ENCODE measurements at places on chromosomes 12 and 14.

- no peak for DNase-seq
Observed at GRCh38 chr12:65526311-65526710, 247.8 kb downstream of the MSRB3 start.

GRCh38 chr14:67977434-67978034 lies 158.0 kb downstream of the RAD51B start:
- no peak for DNase-seq

DNA sequence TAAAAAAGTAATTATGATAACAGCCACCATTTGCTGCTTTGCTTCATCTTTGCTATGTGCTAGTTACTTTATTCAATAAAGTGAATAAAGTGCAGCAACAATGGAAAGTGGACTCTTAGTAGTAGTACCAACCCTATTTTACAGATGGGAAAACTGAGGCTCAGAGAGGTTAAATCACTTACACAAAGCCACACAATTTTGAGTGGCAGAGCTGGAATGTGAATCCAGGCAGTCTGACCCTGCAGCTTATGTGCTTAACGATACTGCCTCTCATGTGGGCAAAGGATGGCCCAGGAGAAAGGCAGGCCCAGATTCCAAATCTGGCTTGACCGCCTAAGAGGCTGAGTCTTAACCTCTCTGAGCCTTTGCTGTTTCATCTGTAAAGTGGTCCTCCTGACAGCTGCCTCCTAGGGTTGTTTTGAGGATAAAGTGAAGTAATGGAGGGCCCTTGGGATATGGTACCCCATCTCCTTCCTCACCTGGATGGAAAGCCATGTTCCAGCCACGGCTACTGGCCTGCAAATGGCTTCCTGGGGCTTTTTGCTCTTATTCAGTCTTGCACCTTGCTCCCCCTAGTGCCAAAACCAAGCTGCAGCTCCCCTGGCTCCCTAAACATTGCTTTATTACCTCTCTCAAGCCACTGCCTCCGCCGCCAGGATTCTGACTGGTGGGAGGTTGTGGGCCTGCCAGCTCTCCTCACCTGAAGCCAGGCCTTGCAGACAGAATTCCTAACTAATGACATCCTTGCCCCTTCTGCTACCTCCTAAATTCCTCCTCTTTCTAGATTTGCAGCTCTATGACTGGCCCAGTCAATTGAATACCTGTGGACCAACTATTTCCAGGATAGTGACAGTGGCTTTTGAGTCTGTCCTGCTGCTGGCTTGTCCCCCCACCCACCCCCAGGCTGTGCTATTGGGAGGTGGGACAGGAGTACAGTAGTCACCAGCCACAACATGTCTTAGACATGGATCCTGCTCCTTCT lies 283.3 kb upstream of the PWP1 start:
- DNase-seq: peak; percentile 83

- DNase-seq: peak; percentile 62
Observed at GRCh38 chr12:96220902-96221301, 26.7 kb downstream of the ELK3 start.

GRCh38 chr12:124694846-124695497 lies 127.6 kb upstream of the NCOR2 start:
- peak; percentile 90 for DNase-seq

- DNase-seq: peak; percentile 47
Observed at GRCh38 chr12:129719416-129719815, 184.4 kb downstream of the TMEM132D start.

Data from astrocyte of the hippocampus (primary cell).